ENCODE measurements at places on chromosomes 16 and 17.

DNA sequence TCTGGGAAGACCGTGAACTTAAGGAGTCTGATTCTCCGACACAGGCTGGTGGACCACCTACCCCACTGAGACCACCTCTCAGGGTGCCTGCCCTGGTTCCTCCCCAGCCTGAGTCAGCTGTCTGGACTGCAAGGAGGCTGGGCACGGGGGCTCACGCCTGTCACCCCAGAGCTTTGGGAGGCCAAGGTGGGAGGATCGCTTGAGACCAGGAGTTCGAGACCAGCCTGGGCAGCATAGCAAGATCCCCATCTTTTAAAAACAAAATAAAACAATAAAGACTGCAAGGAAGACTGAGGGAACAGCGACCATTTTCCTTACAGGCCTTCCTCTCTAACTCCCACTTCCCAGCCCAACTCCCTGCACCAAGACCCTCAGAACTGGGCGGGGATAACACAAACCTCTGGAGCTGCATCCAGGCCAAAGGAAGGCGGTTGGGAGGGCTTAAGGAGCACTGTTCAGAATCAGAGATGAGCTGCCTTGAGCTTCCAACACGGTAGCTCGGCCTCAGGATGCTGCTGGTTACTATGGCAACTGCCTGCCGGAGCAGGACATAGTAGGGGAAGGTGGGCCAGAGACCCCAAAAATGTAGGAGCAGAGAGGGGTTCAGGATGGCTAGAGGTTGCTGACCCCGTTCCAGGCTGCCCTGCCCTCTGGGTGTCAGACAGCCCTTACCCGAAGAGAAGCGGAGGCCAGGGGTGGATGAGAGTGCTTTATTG, 4.4 kb downstream of the APOBR start:
- no peak for ATAC-seq

GRCh38 chr17:66025551-66025950, 166.4 kb downstream of the CEP112 start:
- ATAC-seq, result no peak

DNA sequence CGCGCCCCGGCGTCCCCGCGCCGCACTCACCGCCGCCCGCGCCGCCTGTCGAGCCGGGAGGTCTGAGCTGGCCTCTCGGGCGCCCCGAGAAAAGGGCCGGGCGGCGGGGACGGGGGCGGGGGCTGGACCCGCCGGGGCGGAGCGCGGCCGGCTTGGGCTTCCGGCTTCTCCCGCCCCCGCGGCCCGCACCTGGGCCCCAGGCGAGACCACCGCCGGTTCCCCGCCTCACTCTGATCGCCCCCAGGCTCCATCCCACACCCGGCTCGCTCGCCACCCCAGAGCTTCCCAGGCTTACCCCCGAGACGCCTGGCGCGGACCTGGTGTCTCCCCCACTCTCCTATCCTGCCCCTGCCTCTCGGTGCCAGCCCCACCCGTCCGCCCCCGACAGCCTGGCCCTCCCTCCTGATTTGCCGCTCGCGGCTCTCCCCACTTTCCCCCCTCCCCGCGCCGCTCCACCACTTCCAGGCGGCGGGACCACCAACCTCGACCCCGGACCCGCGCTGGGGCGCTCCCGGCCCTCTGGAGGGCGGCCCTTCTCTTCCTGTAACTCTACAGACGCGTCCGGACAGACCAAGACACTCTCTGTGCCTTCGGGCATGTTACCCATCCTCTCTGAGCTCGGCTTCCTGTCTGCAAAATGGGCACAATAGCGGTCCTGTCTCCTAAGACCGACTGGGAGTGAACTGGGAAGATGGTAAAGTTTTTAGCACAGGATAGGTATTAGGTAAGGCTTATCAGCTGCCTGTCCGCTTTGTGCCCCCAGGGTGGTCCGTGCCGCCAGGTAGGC, at the start of gene LITAF:
Gene LITAF (minus strand): TSS at position 64 of the 787 bp plus-strand sequence. CDS start 30,189 bp downstream, outside the sequence.
- ATAC-seq, result peak; percentile 90

- no peak for ATAC-seq
Measured at GRCh38 chr17:52505601-52506000, 347.1 kb upstream of the CA10 start.

DNA sequence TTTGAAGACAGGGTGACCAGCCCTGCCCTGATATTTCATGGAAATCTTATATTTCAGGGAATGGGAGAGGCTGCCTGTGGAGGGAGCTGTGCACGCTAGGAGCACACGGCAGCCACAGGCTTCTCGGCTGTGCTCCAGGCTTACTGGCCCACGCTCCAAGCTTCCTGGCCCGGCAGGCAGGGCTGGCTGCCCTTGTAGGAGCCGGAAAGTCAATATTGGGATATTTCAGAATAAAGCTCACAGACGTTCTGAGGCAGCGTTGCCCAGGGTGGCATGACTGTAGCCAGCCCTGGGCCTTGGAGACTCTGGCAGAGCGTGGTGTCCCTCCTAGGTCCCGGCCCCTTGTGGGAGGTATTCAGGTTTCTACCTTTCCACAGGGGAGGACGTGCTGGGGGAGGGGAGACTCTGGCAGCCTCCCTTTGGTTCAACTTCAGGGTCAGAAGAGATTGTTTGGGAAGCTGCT, 95.6 kb downstream of the NPIPB11 start:
- ATAC-seq, result no peak

DNA sequence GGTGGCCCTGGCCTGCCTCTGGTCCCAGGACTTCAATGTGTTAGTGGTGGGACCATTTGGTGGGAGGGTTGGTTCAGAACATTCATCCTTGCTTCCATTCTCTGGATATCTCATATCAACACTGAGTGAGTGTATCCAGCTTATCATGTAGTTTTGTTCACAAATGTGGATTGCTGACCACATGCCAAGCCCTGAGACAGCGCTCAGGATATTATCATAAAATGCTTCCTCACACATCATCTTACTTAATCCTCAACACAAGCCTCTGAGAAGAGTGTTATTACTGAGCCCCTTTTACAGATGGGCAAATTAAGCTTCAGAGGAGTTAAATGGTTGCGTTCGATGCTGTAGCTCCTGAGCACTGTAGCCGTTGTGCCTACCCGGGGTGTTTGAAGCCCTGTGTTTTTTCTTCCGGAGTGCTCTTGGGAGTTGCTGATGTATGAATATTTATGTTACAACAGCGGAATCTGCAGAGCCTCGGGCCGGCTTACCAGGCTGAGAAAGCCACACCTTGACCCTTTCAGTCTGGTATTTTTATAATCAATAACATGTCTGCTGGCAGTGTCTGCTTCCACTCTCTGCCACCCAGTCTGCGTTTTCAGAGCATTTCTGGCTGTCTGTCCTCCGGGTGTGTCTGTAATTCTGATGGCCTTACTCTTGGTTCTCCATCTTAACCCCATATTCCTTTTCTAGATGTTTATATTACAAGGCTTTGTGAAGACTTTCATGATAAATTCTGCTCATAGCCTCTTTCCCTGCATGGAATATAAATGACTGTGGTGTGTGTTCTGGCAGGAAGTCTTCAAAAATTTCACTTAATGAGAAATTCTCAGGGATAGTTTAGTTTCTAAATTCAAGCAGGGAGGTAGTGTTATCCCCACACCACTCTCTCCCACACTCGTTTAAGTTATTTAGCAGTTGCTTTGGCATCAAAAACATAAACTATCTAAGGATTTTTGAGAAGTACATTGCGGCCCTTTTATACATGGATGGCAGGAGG, 2.9 kb downstream of the GLP2R start:
- no peak for ATAC-seq

DNA sequence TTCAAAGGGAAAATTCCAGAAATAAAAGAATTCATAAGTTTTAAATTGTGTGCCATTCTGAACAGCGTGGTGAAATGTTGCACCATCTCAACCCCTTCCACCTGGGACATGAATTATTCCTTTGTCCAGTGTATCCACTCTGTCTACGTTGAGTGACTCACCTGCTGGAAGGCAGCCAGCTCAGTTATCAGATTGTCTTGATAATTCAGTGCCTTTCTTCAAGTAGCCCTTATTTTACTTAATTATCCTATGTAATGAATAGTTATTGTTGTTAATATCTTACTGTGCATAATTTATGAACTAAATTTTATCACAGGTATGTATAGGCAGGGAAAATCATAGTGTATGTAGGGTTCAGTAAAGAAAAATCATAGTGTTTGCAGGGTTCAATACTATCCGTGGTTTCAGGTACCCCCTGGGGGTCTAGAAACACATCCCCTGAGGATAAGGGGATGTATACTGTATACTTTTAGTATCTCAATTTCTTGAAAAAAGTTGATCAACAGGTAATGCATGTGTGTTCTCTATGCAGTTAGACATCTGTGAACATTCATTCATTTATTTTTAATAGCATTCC, 7.7 kb upstream of the PCTP start:
- peak; percentile 54 for ATAC-seq

GRCh38 chr16:4096509-4096908, 19.7 kb downstream of the ADCY9 start:
- ATAC-seq, result no peak

- ATAC-seq, result no peak
Measured at GRCh38 chr17:73759324-73759723, 115.1 kb upstream of the SDK2 start.

DNA sequence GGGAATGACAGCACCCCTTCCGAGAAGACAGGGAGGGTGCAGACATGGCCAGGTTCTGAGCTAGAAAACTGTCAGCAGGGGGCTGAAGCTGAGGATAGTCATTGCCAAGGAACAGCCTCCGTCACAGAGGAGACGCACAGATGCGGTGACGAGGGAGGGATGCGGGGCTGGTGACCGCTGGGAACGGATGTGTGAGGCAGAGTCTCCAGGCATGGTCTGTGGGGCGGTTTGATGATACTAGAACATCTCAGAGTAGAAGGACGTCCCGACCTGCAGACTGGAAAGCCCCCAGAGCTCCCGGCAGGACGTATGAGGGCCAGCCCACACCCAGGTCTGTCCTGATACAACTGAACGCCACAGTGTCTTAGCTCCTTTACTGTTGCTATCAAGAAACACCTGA, 1.8 kb upstream of the CSNK1D start:
- ATAC-seq, result no peak

- no peak for ATAC-seq
Measured at GRCh38 chr16:66652661-66653360, 43.7 kb downstream of the CMTM4 start.

DNA sequence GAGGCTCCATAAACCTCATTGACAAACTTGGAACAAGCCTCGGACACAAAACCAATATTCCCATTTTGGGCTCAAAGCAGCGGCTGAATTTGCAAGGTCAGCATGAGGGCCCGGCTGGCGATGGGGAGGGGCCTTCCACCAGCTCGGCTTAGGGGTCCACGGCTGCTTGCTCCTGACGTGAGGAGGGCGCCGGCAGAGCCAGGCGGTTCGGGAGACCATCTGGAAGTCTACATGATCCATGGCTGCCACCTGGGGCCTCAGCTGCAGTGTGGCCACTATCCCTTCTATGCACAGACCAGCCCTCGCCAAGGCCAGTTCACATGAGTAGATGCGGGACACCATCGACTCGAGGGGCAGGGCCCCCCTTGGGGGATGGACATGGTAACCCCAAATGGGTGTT, 39.1 kb downstream of the NDEL1 start:
- ATAC-seq, result no peak

DNA sequence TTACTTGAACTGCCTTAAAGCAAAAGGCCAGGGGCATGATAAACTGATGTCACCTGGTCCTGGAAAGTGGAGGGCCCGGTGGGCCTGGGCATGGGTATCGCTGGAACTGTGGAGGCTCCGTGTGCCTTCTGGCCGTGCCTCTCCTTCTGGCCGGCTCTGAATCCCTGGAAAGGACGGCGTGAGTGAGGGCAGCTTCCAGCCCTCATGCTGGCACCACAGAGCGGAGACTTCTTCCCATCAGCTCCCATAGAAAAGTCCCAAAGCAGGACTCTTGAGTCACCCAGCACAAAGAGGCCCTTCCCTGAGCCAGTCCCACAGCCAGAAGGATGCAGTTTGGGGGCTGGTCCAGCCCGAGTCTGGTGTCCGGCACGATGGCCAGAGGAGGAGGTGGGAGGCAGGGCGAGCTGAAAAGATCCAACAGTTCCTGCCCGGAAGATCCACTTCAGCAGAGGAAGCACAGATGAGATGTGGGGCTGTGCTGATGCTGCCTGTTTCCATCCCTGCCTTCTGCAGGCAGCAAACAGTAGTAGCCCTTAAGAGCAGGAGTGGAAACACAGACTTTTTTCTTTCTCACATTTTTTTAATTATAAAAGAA, 7.8 kb downstream of the GAA start:
- ATAC-seq, result no peak

DNA sequence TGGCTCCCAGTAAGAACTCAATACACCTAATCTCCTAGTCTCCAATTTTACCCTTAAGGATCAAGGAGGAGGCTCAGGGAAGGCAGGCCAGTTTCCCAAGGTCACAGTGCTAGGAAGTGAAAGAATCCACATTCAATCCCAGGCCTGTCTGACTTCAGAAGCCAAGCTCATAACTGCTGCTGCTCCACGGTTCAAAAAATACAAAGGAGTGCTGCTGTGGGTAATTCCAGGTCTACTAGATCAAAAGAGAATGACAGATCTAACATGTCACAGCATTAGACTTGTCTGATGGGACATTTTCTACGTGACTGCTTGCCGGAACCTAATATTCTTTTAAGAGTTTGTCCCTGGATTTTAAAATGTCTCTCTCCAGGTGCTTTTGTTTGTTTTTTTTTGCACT, 48.8 kb upstream of the IRX6 start:
- no peak for ATAC-seq

GRCh38 chr16:15422222-15422621, 12.2 kb upstream of the BMERB1 start:
- ATAC-seq, result no peak

DNA sequence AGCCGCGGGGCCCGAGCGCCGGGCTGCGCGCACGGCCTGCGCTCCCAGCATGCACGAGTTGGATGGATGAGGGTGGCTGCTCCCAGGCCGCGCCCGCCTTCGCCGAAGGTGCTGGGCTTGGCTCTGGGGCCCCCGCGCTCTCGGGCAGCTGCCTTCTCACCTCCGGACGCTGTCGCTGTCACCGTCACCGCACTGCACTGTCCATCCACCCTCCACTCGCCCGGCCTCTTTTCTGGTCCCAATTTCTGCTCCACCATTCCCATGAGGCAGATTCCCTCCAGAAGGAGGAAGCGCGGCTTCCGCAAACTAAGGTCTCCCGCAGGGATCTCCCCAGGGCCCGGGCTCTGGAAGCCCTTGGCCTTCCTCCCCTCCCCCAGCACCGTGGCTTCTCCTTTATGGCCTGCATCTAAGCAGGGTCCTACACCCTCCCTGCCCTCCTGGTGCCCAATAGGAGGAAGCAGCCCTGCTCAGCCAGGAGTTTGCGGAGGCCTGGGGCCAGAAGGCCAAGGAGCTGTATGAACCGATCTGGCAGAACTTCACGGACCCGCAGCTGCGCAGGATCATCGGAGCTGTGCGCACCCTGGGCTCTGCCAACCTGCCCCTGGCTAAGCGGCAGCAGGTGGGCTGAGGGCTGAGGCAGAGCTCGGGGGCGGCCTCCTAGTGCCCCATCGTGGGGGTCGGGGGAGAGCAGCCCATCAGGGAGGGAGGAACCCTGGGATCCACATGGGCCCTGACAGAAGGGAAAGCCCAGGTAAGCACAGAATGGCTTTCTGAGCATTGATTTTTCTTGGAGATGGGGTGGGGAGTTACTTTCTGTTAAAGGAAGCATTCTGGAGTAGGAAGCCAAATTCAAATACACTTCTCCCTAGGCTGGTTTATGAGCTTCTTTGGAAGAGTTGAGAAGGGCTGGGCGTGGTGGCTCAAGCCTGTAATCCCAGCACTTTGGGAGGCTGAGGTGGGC, 899 bp downstream of the ACE start:
- ATAC-seq, result no peak

GRCh38 chr16:28984619-28985135, at the start of gene LAT:
LAT (plus strand) TSS chr16:28985052; CDS start chr16:28985418, 366 bp downstream.
- no peak for ATAC-seq

Data from SK-N-SH treated with all-trans-retinoic acid at 6 μM for 48 hours (cell line).